ENCODE measurements at places on chromosomes 6 and 20. TPM values are rescaled to one million over a fixed set of nuclear protein-coding genes. Genes with fewer than 3 reads are reported as not detected.

The SGK2 gene
- not detected for total RNA-seq

The DEFB132 gene
- total RNA-seq, result not detected

The CCN6 gene
- total RNA-seq, result not detected

The RAD21L1 gene
- not detected for total RNA-seq

The NKAPL gene
- 1.3 TPM for total RNA-seq

The EDN3 gene
- not detected for total RNA-seq

The WFDC5 gene
- total RNA-seq, result not detected

The FOXS1 gene
- total RNA-seq, result not detected

The CASP8AP2 gene
- total RNA-seq, result 10.5 TPM

The ULBP2 gene
- total RNA-seq, result 21.4 TPM

The TAAR2 gene
- not detected for total RNA-seq

The TGM3 gene
- total RNA-seq, result not detected

The LRRN4 gene
- total RNA-seq, result 0.07 TPM

The MATN4 gene
- 0.20 TPM for total RNA-seq

The GSTA2 gene
- total RNA-seq, result not detected

The OLIG3 gene
- total RNA-seq, result not detected

The PIM1 gene
- 6.1 TPM for total RNA-seq

The BMP6 gene
- 85.9 TPM for total RNA-seq

The FKBP1C gene
- total RNA-seq, result 0.34 TPM

The TNXB gene
- total RNA-seq, result 3.3 TPM

The REM1 gene
- not detected for total RNA-seq

The SNAI1 gene
- total RNA-seq, result 11.3 TPM

The PHACTR3 gene
- total RNA-seq, result not detected

Data from mammary microvascular endothelial cell (primary cell).